EH (cell line): ENCODE measurements at places on chromosomes 6 and 20.
A peak's percentile ranks its signal among the peaks of the same experiment; 100 is the strongest.

GRCh38 chr6:113821445-113821844, 35.7 kb upstream of the MARCKS start:
- no peak for DNase-seq

GRCh38 chr6:80158478-80158989, 52.1 kb downstream of the BCKDHB start:
- DNase-seq = no peak

- DNase-seq = no peak
These were observed 33.9 kb downstream of the ADTRP start for GRCh38 chr6:11744753-11745152.

- DNase-seq = no peak
These were observed 43.9 kb upstream of the FABP7 start for GRCh38 chr6:122735582-122735981.

DNA sequence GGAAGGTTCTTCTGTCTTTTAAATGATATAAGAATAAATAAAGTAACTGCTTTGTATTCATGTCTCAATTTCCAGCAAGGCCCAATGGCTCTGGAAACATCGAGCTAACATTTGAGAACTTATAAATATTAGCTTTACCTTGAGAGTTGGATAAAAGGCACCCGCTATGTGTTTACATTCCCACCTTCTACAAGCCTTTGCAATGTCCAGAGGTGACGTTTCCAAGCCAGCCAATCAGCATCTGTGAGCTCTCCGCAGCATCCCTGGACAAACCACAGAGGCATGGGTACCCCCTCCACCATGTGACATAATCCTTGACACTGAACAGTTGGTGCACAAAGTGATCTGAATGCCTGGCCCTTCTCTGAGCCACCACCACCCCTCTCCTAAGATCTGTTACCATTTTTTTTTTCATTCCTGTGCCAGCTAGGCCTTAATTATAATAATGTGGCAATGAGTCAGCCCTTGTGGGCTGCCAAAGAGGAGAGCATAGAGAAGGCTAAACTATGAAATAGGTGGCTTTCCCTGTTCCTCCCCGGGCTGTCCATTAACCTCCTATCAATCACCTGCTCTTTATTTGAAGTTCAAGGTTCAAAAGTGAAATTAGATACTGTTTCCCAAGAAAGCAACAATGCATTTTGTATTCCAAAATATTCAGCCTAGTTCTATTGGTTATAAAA, 4.1 kb downstream of the CBLN4 start:
- DNase-seq = no peak

DNA sequence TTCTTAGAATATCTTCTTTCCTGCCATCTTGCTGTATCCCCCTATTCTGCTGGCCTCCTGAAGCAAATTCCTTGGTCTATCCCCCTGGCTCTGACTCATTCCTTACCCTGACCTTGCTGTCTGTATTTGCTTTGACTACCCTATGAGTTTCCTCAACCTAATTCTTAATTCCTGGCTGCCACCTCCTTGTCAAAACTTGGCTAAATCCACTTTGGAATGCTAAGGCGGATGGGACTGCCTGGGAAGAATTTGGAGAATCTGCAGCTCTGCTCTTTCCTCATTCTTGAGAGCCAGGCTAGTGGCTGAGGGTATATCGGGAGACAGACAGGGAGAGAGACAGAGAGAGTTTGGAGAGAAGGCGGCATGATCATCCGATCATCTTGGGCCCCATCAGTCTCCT, 24.4 kb downstream of the CAP2 start:
- DNase-seq = peak; percentile 99

GRCh38 chr6:136341967-136342366, 52.3 kb upstream of the BCLAF1 start:
- DNase-seq = no peak

GRCh38 chr20:36775826-36776225, 2.3 kb upstream of the DSN1 start:
- DNase-seq = no peak

DNA sequence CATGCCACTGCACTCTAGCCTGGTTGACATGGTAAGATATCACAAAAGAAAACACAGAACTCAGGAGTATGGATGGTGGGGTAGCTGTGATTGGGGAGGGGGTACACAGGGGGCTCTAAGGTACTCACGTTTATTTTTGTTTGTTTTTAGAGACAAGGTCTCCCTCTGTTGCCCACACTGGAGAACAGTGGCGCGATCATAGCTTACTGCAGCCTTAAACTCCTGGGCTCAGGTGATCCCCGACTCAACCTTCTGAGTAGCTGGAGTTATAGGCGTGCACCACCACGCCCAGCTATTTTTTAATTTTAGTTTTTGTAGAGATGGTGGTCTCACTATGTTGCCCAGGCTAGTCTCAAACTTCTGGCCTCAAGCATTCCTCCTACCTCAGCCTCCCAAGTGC, 29.3 kb downstream of the BCL2L1 start:
- DNase-seq = no peak

DNA sequence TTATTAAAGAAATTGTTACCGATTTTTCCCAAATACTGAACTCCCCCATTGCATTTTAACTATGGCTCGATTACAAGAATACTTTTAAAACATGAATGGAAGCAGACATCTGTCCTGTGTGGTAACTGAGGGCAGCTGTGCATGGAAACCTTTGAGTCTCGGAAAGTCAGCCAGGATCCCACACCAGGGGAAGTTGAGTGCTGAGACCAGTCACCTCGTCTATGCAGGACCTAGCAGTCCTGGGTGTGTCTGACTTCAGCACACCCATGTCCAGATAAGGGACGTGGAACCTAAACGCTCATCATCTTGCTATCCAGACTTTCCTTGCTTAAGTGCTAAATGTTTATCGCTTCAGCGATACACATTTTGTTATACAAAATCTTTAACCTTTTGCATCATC, 6.1 kb downstream of the RIN2 start:
- DNase-seq = no peak

- peak; percentile 47 for DNase-seq
These were observed 3.3 kb downstream of the CAPN11 start for GRCh38 chr6:44161997-44162338.

- no peak for DNase-seq
These were observed 26.7 kb downstream of the GTSF1L start for GRCh38 chr20:43699941-43700565.

- no peak for DNase-seq
These were observed 263.8 kb upstream of the FOXQ1 start for GRCh38 chr6:1047981-1048541.

DNA sequence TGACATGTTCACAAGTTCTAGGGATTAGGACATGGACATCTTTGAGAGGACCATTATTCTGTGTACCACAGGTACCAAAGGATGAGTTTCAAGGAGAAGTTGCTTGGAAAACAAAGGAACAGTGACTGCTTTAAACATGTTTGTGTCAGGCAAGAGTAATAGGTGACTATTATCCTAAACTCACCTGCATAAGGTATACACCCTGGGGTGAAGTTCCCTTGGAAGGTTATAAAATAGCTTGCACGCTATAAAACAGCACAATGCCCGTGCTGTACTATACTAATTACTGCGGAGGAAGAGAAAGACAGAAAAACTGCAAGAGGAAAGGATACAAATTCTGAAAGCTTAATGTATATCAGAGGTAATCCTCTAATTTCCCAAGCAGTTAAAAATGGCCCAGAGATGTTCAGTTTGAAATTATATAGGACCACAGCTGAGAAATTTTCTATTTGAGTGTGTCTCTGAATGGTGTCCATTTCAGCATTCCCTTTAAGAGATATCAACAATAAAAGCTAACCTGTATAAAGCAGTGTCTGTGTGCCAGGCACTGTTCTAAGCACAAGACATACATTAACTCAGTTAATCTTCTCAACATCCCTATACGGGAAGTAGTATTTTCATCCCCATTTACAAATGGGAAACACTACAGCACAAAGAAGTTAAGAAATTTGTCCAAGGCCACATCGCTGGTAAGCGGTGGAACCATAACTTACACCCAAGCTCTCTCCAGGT, 19.7 kb downstream of the TBC1D32 start:
- DNase-seq = no peak

DNA sequence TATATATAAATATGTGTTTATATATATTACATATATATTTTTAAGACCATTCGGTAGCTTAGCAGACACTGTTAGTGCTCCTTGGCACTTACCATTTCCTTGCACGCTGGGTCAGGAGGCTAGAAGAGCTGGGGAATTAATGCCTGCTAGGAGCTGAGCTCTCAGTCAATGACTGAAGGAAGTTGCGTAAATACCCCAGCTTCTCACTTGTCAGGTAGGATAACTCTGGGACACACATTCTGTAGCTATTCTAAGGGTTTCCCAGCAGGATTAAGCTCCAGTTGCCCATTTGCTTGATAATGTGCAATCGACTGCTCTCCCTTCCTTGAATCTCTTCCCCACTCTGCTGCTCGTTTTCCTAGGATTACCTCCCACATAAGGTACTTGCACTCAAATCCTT, 15.7 kb upstream of the DNAAF9 start:
- DNase-seq = no peak

DNA sequence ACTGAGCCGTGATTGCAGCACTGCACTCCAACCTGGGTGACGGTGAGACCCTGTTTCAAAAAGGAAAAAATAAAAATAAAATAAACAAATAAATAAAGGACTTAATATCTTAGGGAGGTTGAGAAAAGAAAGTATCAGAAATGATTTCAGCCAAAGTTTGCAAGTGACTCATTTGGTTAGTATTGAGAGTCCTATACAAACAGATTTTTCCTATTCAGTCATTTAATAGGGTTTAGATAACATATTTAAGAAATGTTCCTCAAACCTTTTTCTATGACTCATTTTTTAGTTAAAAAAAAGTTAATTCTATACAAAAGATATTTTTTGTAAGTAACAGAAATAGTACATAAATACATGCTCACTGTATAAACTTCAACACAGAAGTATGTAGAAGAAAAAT, 235.1 kb downstream of the GJA1 start:
- peak; percentile 59 for DNase-seq

DNA sequence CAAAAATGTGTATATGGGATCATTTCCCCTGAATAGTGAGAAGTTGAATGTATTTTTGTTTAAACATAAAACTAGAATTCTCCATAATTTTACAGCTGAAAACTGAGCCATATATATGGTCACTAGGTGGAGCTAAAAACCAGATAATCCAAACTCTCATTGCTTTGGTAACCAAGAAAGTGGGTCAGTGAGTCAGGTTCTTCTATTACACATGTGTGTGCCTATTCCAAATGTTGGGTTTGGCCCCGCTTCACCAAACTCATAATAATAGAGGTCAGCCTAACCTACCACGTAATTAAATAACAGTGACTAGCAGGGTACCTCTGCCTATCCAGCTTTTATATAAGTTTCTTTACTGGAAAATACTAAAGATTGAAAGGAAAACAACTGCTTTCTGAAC, 19.3 kb upstream of the RNGTT start:
- peak; percentile 73 for DNase-seq

- DNase-seq = no peak
These were observed 124.5 kb upstream of the AHI1 start for GRCh38 chr6:135622081-135622480.

DNA sequence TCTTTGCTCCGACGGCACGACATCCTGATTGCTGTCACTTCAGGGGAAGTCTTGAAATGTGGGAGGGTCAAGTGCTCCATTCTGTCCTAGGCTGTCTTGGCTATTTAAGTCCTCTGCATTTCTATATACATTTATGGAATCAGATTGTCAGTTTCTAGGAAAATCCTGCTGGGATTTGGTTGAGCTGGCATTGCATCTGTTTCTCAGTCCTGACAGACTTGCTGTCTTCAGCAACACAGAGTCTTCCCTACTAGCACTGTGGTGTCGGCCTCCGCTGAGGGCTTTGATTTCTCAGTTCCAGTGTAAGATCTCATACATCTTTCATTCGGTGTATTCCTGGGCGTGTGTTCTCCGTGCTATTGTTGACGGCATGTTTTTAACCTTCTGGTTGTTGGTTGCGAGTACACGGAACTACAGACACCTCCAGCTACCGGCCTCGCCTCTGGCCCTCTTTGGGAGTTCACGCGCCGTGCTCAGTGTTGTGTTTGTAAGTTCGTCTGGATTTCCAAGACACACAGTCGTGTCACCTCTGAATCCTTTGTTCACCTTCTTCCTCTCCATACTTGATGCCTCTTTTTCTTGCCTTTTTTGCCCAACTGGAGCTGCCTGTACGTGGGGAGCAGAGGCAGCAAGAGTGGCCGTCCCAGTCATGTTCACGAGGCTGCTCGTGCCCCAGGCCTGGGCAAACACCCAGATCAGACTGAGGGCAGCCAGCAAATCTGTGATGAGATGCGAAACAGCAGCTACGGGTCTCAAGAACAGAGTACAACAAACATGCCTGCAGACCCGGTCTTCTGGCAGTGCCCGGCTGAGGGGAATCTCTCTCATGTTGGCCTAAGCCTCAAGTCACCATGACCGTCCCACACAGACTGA, 92.8 kb downstream of the TAF4 start:
- no peak for DNase-seq

- DNase-seq = peak; percentile 45
These were observed 67.3 kb upstream of the ZNF217 start for GRCh38 chr20:53660947-53661381.

GRCh38 chr20:50744143-50744792, 12.9 kb downstream of the PARD6B start:
- peak; percentile 92 for DNase-seq

DNA sequence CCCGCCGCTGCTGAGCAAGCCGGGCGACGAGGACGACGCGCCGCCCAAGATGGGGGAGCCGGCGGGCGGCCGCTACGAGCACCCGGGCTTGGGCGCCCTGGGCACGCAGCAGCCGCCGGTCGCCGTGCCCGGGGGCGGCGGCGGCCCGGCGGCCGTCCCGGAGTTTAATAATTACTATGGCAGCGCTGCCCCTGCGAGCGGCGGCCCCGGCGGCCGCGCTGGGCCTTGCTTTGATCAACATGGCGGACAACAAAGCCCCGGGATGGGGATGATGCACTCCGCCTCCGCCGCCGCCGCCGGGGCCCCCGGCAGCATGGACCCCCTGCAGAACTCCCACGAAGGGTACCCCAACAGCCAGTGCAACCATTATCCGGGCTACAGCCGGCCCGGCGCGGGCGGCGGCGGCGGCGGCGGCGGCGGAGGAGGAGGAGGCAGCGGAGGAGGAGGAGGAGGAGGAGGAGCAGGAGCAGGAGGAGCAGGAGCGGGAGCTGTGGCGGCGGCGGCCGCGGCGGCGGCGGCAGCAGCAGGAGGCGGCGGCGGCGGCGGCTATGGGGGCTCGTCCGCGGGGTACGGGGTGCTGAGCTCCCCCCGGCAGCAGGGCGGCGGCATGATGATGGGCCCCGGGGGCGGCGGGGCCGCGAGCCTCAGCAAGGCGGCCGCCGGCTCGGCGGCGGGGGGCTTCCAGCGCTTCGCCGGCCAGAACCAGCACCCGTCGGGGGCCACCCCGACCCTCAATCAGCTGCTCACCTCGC, 1.5 kb downstream of the ARID1B start:
- peak; percentile 64 for DNase-seq

DNA sequence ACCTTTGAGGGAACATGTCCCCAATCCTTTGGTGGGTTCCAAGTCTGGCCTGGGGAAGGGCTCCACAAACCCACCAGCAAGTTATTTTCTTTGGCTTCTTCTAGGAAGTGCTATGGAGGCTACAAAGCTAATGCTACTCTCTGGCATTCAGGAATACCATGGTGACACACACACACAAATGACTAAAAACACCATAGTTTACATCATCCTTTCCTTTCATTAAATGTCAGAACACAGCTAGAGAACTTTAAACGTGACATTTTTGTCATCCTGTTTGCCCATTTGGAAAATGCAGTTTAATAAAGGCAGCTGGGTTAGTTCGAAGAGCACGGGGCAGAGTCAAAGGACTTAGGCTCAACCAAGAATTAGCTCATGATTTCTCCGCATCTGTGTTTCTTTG, 40.2 kb upstream of the PROKR2 start:
- peak; percentile 16 for DNase-seq
